ENCODE measurements at places on chromosomes 7 and 10.

DNA sequence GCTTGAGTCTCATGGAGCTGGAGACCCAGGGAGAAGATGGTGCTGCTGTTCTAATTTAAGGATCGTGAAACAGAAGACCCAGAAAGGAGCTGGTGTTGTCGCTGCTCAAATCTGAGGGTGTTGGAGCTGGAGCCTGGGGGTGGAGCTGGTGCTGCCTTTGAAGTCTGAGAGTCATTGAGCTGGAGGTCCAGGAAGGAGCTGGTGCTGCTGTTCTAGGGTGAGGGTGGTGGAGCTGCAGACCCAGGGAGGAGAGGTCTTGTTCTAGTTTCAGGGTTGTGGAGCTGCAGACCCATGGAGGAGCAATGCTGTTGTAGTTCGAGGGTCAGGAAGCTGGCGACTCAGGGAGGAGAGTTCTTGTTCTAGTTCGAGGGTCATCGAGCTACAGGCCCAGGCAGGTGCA is 84.1 kb upstream of the ZNF479 start:
- no peak for DNase-seq

- DNase-seq, result no peak
Measured at GRCh38 chr7:50450590-50451032, 461 bp upstream of the FIGNL1 start.

GRCh38 chr10:83289373-83289772 is 849.9 kb upstream of the GHITM start:
- DNase-seq, result no peak

- no peak for DNase-seq
Measured at GRCh38 chr10:74738542-74738941, 87.9 kb upstream of the KAT6B start.

DNA sequence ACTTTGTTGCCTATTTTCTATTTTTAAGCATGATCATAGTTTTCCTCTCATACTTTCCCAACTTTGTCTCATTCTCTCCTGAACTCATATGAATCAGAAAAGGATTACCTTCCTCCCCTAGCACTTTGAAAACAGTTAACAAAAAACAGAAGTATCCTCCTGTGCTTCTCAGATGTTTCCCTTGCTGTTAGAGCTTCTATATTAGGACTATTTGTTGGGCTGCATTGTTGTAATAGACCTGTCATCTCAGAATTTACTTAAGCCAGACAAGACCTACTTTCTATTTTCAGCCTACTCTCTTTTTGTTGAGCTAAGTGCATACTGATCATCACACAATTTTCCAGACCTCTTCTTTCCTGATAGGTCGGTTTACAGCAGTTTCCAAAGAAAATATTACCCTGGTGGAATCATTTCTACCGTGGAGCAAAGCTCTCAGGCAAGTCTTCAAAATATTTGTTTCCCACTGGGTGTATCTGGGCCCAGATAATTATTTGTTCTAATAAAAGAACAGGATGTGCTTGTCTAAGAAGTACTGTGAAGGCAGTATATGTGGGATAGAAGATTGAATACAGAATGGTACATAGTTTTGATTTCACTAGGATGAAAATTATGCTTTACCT is 411.9 kb upstream of the KLF6 start:
- DNase-seq, result no peak

DNA sequence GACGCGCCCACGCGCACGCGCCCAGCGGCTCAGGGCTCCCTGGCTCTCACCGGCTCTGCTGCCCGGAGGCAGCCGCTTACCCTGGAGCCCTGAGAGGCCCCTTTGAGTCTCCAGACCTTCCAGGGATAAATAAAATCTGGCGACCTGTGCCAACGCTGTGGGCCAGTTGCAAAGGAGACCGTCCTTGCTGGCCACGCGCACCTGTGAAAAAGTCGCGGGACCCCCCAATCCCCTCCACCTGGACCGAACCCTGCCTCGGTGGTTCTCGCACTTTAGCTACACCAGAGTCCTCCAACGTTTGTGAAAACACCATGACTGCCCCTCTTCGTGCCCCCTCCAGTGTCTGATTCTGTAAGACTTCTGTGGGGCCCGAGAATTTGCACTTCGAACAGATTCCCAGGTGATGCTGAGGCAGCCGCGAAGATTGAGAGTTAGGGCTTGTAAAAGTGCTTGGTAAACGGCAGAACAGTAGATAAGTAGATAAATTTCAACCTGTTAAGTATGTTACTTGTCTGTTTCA is 102.4 kb upstream of the SVIL start:
- no peak for DNase-seq

DNA sequence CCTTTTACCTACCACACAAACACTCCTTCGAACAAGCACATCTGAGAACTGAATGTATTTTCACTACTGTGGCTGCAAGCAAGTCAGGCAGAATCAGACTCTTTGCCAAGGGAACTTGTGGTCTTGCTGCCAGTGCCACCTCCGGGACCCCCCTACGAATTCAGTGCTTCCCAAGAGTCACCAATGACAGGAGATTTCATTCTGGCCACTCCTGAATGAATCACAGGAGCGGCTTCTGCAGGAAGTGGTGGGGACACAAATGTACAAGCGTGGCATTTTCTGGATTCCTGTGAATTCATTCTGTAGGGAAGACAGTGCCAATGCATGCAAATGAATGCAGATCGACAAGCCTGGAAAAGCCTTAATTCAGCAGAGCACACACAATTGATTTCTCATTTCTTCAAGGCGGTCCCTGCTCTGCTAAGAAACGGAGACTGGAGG is 161.2 kb downstream of the CAMK1D start:
- no peak for DNase-seq

GRCh38 chr7:103657474-103657894 is 211.5 kb upstream of the SLC26A5 start:
- no peak for DNase-seq

DNA sequence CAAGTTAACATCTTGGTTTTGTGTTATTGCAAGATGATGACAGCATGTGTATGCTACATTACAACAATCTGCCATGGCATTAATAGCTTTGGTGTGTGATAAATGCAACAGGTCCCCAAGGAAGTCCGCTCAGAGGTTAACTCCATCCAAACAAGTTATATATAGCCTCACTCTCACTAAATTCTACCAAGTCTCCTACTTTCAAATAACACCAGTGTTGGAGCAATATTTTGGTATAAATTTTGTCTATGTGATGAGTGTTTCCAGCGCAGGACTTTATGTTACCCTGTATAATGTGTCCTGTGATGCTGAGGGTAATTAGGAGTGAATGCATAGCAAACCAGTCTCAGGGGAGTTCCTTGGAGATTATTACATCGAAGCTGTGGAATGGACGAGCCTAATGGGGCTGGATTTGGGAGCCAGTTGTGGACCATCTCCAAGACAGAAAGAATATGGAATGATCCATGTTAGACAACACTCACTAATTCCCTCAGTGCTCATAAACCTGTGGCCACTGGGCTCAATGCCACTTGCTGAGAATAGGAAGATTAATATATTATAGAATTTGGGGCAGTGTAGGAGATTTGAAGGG is 127.6 kb upstream of the CXCL12 start:
- no peak for DNase-seq

Measured in activated CD4-positive, alpha-beta T cell treated with anti-CD3 and anti-CD28 coated beads for 24 hours (primary cell).